SJCRH30 (cell line): ENCODE measurements at places on chromosomes 3 and 15.

GRCh38 chr3:128338536-128339330 is 128.0 kb downstream of the DNAJB8 start:
- no peak overlapping the region for H3K4me3 ChIP-seq
- DNase-seq, result no peak
- H3K4me1 ChIP-seq, result peaks cover 11% of the 10 kb centered on the region
- H3K27ac ChIP-seq, result no peak overlapping the region
- no peaks in the 10 kb centered on the region for H3K36me3 ChIP-seq
- no peaks in the 10 kb centered on the region for H3K27me3 ChIP-seq

DNA sequence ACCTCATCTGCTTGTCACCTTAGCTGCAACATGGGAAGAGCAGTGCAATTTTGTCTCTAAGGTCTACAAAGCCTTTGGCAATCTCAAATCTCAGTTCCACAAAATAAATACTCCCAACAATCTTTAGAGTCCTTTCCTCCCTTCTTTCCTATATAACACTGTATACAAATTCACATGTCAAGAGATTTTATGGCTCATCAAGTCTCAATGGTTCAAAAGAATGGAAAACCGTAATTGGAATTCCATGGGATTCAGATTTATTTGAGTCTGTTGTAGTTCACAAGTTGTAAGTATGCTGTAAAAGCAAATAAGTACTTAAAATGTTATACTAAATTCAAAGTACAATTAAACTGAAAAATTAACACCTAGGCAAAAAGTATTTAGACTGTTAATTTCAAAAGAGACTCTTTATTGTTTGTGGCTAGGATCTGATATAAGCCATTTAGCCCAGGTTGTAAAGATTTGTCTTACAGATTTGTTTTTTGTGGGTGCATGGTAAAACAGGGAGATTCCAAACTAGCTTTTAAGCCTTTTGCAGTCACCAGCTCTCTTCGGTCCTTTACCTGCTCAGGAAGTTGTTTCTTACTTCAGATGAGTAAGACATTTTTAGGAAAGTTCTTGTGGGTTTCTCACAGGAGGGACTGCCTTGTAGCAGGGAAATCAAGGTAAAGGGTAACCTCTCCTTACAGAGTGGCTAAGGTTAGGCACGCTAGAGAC is 50.1 kb downstream of the CMSS1 start:
- DNase-seq, result no peak
- H3K4me3 ChIP-seq, result no peak overlapping the region
- H3K27ac ChIP-seq, result no peak overlapping the region
- H3K36me3 ChIP-seq, result peaks cover 11% of the 10 kb centered on the region

DNA sequence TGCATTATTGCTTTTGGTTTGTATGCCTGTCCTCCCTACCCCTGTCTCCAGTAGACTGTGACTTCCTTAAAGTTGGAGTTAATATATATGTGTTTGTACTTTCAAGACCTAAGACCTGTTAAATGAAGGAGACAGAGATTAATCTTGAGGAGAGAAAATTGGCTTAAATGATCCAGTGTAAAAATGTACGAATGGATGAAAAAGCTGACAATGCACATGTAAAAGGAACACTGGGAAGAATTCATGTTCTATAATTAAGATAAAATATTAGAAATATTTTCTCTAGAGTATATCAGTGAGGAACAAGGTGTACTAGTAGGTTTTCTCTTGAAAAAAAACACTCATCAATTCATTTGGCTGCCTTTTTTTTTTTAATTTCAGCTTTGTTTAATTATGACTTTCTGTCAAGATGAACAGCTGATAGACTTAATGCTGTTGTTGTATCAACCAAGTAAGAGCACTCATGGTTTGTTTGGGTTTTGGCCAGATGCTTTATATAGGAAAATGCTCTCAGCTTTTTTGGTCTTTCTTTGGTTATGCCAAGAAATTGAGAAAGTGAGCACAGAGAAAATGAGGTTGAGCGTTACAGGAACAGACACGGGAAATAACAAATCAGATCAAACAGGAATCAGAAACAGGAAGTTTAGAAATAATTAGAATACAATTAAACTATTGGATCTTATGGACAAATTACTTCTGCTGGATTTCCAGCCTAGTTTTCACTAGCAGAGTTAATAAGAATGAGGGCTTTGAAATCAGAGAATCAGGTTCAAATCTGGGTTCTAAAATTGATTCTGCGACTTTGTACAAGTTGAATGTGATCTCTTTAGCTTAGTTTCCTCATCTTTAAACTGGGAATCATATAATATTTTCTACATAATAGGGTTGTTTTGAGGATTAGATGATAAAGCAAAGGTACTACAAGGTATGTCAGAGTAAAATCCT is 38.3 kb upstream of the AADAC start:
- H3K4me3 ChIP-seq, result no peak overlapping the region
- H3K27ac ChIP-seq, result no peak overlapping the region
- H3K27me3 ChIP-seq, result no peaks in the 10 kb centered on the region

GRCh38 chr3:129409541-129409940 is 18.9 kb downstream of the EFCAB12 start:
- no peak overlapping the region for H3K4me3 ChIP-seq
- no peak overlapping the region for H3K27ac ChIP-seq
- H3K27me3 ChIP-seq, result peaks cover 16% of the 10 kb centered on the region
- DNase-seq, result no peak
- no peaks in the 10 kb centered on the region for H3K36me3 ChIP-seq

GRCh38 chr15:82950746-82951370 is 1.7 kb downstream of the HOMER2 start:
- H3K4me1 ChIP-seq, result no peaks in the 10 kb centered on the region
- H3K27me3 ChIP-seq, result peaks cover 4% of the 10 kb centered on the region
- DNase-seq, result no peak
- H3K4me3 ChIP-seq, result no peak overlapping the region
- no peaks in the 10 kb centered on the region for H3K36me3 ChIP-seq

GRCh38 chr3:191987831-191988350 is 526.9 kb downstream of the PYDC2 start:
- H3K27me3 ChIP-seq, result no peaks in the 10 kb centered on the region
- H3K36me3 ChIP-seq, result no peaks in the 10 kb centered on the region
- no peak overlapping the region for H3K27ac ChIP-seq
- H3K4me3 ChIP-seq, result no peak overlapping the region
- no peaks in the 10 kb centered on the region for H3K4me1 ChIP-seq

DNA sequence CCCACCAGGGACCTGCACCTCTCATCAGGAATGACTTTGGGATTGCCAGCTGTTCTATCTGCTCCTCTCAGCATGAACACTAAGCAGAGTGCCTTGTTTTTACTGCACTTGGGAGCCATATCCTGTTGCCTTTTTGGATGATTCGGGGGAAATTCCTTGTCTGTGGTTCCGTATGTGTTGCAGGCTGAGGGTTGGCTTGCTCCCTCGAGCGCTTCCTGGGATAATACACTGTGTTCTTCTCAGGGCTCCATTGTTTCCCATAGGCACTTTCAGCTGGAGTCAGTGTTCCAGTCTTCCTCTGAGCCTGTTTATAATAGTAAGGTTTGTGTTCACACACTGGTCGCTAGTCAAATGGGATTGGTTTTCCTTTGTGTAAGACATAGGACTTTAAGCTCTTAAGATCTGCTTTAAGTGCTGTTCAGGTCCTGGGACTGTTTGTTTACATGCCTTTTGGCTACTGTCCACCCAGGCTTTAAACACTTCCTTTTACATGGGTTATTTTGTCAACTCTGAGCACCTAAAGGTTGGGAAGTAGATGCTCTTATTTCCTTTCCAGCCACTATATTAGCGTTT is 23.4 kb downstream of the BOC start:
- H3K4me3 ChIP-seq, result no peak overlapping the region
- no peaks in the 10 kb centered on the region for H3K27me3 ChIP-seq
- peak overlapping the region; percentile 85 for H3K27ac ChIP-seq
- H3K4me1 ChIP-seq, result peaks cover 54% of the 10 kb centered on the region
- DNase-seq, result peak; percentile 51
- H3K36me3 ChIP-seq, result no peaks in the 10 kb centered on the region

DNA sequence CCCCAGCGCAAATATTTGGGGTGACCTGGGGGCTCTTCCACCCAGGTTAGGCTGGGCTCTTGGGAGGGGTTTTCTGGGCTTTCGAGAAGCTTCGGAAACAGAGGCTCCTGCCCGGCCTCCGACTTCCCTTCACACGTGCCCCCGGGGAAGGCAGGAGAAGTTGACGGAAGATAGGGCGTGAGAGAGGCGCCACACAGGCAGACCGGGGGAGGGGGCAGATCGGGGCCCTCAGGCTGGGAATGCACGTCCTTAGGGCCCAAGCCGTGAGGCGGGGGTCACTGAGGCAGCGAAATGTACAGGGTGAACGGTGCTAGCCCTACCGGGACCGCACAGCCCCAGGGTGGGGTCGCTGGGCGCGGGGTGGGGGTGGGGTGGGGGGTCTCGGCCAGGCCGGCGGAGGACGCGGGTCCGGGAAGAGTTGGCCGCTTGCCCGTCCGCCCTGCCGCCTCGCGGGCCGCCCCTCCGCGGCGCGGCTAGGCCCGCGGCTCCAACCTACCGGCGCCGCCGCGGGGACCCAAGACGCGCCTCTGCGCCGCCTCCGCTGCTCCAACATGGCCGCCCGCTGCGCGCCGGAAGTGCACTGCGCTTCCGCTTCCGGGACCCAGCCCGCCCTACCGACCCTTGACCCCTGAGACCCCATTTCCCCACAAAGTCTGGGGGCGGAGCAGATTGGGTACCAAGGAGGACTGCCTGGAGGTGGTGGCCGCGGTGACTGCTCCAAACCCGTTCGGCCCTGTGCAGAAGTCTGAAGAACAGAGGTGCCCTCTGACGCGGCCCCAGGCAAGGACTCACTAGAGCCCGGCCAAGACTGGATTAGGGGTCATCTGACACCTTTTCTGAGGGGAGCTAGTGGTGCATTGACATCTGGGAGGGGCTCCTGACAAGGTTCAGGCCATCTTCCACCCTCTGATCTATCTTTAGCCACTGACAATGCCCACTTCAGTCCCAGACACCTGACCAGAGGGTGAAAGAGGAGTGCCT is at the start of gene CCDC71:
Gene CCDC71 (minus strand): TSS at position 561 of the 981 bp plus-strand sequence. CDS start 2,123 bp downstream, outside the sequence.
- DNase-seq, result peak; percentile 81
- H3K36me3 ChIP-seq, result peaks cover 12% of the 10 kb centered on the region
- H3K4me3 ChIP-seq, result peak within 1 kb of the TSS; percentile 88
- H3K27ac ChIP-seq, result peak within 1 kb of the TSS; percentile 57
- peaks cover 9% of the 10 kb centered on the region for H3K4me1 ChIP-seq
- H3K27me3 ChIP-seq, result no peaks in the 10 kb centered on the region

DNA sequence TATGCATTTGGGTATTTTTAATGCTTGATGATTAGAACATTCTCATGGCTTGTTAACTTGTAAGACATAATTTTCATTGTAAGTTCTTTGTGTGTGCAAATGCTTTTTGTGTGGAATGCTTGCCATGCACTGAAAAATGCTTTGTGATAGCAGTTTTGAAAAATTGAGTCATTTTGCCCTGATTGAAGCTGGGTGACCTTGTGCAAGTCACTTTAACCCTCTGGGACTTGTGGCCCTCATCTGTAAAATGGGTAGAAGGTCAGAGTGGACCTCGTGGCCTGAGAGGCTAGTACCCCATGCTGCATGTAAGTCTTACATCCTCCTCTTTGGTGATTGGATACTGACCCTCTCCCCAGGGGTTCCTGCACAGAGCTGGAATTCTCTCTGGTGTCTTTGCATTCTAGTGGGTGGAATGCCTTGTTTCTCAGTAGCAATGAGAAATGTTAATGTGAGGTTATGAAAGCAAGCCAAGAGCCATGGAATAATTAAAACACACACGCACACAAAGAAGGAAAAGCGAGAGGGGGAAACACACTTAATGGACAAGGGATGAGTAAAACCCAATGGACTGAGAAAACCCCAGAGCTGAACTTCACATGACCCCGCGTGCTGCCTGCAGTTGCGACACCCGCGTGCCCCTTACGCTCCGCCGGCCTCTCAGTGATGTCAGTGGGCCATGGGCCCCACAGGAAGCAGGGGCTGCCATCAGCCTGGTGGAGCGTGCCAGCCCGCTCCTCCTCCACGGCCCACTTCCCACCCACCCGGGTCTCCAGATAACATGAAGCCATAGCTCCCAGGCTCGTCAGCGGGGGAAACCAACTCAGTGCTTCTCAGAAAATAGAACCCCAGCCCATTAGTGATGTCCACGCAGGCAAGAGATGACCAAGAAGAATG is 44.0 kb downstream of the SMAD3 start:
- H3K27ac ChIP-seq, result peak overlapping the region; percentile 4; the same call in 1 of the 2 replicates
- peaks cover 4% of the 10 kb centered on the region; the same call in 1 of the 2 replicates for H3K36me3 ChIP-seq
- peaks cover 41% of the 10 kb centered on the region for H3K4me1 ChIP-seq
- no peaks in the 10 kb centered on the region for H3K27me3 ChIP-seq
- H3K4me3 ChIP-seq, result no peak overlapping the region
- DNase-seq, result peak; percentile 40

GRCh38 chr15:74958320-74958907 is 1.8 kb upstream of the RPP25 start:
- peaks cover 6% of the 10 kb centered on the region; the same call in 1 of the 2 replicates for H3K4me1 ChIP-seq
- H3K36me3 ChIP-seq, result no peaks in the 10 kb centered on the region
- DNase-seq, result peak; percentile 26

GRCh38 chr3:105676621-105677300 is 192.1 kb downstream of the CBLB start:
- H3K27me3 ChIP-seq, result no peaks in the 10 kb centered on the region
- peaks cover 19% of the 10 kb centered on the region for H3K36me3 ChIP-seq
- no peak overlapping the region for H3K27ac ChIP-seq
- DNase-seq, result no peak
- no peak overlapping the region for H3K4me3 ChIP-seq
